Activated CD4-positive, alpha-beta memory T cell treated with anti-CD3 and anti-CD28 coated beads, Interleukin-2, amount 10 ng/mL, durations not matched to agents 7 days and 5 days (primary cell): ENCODE measurements at places on chromosomes 3 and 15.

DNA sequence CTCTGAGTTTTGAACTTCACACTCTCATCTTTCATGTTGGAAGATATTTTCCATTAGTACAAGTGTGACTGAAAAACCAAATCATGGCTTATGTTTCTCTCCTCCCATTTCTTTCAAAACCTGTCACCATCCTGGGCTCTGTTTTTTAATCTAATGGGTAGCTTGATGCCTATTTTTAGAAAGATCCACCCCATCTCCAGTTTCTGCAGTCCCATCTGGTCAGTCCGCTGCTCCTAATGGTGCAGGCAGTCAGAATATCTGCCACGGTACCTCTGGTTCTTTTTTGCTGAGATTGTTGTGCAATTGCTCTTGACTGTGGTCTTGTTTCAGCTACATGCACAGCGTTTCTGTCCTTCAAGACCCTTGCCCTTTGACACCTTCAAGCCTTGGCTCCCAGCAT lies 240.9 kb upstream of the CADM2 start:
- H3K4me1 ChIP-seq = no peaks in the 10 kb centered on the region
- H3K36me3 ChIP-seq = no peaks in the 10 kb centered on the region
- no peak overlapping the region for H3K27ac ChIP-seq
- DNase-seq = no peak
- H3K4me3 ChIP-seq = no peak overlapping the region

DNA sequence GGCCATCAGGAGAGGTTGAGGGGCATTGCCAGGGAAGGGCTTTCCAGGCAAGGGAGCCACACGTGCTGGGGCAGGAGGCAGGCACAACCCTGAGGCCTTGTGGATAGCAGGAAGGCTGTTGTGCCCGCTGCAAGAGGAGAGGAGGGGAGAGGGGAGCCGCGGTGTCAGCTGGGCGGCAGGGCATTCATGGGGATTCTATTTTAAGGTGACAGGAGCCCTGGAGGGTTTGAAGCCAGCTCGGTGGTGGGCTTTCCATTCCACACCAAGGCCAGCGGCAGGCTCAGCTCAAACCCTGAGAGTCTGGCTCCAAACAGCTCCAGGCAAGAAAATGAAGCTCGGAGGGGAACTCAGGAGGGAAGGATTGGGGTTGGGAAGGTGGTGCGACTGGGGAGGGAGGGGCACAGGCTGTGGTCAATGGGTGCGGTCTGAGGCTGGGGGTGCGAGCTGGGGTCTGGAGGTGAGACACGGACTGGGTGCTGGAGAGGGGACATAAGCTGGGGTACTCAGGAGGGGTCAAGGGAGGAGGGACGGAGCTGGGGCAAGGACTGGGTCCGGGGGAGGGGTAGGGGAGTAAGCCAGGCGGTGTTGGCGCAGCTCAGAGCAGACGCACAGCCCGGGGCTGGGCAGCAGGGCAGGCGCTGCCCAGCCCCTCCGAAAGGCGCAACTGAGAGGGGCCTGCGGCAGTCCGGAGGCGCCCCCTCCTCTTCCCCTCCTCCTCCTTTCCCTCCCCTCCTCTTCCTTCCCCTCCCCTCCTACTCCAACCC lies 43.4 kb downstream of the TPRA1 start:
- H3K36me3 ChIP-seq = no peaks in the 10 kb centered on the region
- H3K4me3 ChIP-seq = peak overlapping the region; percentile 58
- no peak for DNase-seq
- H3K4me1 ChIP-seq = peaks cover 10% of the 10 kb centered on the region
- H3K27ac ChIP-seq = no peak overlapping the region
- peaks cover 7% of the 10 kb centered on the region for H3K27me3 ChIP-seq

DNA sequence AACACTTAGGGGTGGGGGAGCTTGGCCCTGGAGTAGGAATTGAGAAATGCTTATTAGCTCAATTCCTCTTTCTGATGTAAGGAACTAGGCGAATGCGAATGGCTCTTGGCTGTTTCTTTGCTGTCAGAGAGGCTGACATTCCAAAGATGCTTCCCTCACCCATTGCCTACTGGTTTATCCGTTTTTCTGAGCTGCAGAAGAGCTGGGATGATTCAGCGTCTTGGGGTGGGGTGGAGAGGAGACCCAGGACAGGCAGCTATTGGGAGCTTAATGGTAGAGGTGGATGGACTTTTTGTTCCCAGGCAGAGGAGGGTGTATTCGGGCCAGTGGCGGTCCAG lies 9.8 kb downstream of the PLEKHO2 start:
- H3K4me3 ChIP-seq = no peak overlapping the region
- DNase-seq = no peak
- H3K4me1 ChIP-seq = peaks cover 42% of the 10 kb centered on the region
- H3K27me3 ChIP-seq = no peaks in the 10 kb centered on the region
- no peak overlapping the region for H3K27ac ChIP-seq
- H3K36me3 ChIP-seq = peaks cover 63% of the 10 kb centered on the region

DNA sequence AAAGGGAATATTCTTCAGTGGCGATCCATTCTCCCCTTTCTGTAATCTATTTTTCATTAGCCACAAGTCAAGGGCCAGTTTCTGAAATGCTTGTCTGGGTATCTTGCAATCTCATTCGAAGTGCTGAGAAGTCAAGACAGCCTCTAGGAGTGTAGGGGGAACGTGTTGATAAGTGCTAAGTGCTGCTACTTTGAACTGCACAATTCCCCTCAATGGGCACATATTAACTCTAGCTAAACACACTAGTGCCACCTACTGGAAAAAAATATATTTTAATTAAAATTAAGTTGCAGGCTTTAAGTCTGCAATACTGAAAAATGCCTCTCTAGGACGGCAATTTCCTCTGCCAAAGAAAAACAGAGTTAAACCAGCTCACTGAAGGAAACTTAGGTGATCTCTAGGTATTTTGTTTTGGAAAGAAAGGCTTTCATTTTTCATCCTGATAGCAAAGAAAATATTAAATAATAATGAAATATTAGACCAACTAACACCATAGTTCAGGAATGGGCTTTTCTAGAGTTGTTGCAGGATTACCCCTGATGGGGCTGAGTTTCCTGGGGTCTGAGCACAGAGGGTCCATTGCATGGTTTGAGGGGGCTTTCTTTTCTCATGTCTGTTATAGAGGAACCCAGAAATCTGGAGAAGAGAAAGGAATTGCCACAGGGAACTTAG lies 181.9 kb upstream of the KBTBD8 start:
- H3K27ac ChIP-seq = no peak overlapping the region
- H3K36me3 ChIP-seq = no peaks in the 10 kb centered on the region
- H3K4me1 ChIP-seq = no peaks in the 10 kb centered on the region
- peaks cover 4% of the 10 kb centered on the region for H3K27me3 ChIP-seq
- H3K4me3 ChIP-seq = no peak overlapping the region
- no peak for DNase-seq

- H3K4me1 ChIP-seq = no peaks in the 10 kb centered on the region
- H3K27ac ChIP-seq = no peak overlapping the region
- no peak overlapping the region for H3K4me3 ChIP-seq
- no peaks in the 10 kb centered on the region for H3K36me3 ChIP-seq
- no peak for DNase-seq
These were observed 5.3 kb upstream of the INSYN1 start for GRCh38 chr15:73758461-73758860.

DNA sequence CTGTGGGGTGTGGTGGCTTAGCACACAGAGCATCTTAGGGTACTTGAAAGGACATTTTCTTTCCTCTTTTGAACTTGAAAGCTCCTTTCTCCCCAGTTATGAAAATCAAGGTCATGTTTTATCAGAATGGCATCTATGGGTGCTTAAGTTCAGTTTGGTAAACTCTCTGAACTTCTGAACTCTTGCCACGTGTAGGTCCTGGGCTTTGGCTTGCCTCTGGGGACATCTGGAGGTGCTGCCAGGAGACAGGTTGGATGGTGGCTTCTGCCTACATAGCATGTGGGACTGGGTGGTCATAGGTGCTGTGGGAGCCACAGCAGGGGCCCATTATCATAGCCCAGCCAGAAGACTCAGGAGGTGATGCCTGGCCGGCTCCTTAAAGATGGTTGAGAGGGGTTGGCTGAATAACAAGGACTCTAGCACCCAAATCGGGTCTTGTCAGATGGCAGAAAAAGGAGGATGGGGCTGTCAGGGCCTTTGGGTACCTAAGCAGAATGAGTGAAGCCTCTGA lies 15.6 kb downstream of the GHRL start:
- peaks cover 68% of the 10 kb centered on the region for H3K36me3 ChIP-seq
- no peak for DNase-seq
- H3K27me3 ChIP-seq = no peaks in the 10 kb centered on the region
- H3K4me3 ChIP-seq = no peak overlapping the region
